ENCODE measurements at places on chromosomes 7 and 10.

GRCh38 chr7:32660936-32661335, 165.6 kb downstream of the AVL9 start:
- DNase-seq: no peak

DNA sequence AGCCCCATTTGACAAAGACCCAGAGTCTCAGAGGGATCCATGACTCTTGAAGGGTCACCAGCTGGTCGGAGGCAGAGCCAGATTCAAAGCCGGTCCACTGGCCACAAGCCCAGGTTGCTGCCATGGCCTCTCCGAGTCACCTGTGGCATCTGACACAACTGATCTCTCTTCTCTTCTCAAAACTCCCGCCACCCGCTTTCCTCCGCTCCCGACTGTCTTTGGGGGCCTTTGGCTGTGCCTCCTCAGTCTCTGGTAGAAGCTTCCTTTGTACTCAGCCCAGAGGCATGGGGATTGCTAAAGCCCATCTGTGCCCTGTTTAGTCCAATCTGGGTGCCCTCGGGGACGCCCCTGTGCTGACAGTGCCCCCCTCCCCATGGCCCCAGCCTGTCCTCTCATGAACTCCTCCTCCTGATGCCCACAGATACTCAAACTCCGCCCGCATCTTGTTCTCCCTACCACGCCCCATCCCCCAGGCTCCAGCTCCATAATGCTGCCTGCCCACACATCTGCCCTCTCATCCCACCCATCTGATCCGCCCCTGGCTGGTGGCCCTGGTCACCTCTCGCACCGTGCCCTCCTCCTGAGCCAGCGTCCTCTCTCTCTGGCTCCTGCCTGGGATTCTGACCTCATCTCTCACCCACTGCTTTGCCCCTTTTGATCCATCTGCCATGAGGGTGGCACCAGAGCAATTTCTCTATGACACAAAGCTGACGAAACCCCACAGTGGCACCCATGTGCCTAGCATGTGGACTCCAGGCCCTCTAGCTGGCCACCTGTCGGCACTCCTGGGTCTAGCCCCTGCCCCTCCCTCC, 150.6 kb downstream of the SLIT1 start:
- DNase-seq: no peak

DNA sequence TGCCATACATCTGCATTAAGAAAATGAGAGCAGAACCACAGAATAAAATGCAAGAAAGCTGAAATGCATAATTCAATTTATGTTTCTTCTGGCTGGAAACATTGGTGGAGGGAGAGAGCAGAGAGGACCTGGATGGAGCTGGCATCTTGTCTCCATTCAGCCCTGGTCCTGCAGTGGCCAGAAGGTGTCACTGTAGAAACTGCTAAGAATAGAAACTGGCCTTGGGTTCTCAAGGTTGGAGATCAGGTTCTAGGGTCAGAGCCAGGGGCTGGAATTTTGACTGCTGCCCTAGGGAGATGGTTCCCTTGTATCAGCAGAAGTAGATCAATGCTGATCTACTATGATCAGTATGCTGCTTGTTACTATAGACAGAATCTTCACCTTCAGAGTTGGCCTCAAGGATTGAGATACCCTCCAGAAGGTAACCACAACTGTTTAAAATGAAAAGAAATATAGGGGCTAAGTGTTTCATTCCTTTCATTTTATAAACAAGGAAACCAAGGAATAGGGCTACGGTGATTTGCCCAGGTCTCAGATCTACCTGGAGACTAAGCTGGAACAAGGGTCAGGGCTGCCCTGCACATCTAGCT, 13.1 kb downstream of the TAS2R41 start:
- DNase-seq: no peak

GRCh38 chr7:128103498-128104107, 72.4 kb upstream of the LRRC4 start:
- DNase-seq: no peak

DNA sequence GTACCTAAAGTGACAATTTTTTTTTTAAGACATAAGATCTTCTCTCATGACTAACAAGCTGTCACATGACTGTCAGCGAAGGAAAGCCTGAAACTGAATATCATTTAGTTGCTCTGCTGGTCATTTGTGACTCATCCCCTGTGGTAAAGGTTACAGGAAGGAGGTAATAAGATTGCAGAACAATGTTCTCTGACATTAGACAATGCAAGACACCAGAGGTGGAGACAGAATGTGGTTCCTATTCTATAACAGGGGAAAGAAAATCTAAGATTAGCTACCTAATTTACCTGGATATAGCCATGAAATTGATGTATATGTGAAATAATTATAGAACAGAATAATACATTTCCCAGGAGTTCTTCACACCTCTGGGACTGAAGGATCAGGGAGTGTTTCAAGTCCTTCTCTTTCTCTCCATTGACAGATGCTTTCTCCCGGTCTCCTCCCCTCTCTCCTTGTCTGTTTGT, 47.7 kb downstream of the LRGUK start:
- DNase-seq: peak; percentile 78

- DNase-seq: no peak
These were observed 151.3 kb upstream of the SP4 start for GRCh38 chr7:21276471-21277035.

- peak; percentile 68 for DNase-seq
These were observed 196.0 kb downstream of the RNLS start for GRCh38 chr10:88386821-88387773.

GRCh38 chr10:10551596-10552301, 465.9 kb upstream of the CELF2 start:
- DNase-seq: no peak

DNA sequence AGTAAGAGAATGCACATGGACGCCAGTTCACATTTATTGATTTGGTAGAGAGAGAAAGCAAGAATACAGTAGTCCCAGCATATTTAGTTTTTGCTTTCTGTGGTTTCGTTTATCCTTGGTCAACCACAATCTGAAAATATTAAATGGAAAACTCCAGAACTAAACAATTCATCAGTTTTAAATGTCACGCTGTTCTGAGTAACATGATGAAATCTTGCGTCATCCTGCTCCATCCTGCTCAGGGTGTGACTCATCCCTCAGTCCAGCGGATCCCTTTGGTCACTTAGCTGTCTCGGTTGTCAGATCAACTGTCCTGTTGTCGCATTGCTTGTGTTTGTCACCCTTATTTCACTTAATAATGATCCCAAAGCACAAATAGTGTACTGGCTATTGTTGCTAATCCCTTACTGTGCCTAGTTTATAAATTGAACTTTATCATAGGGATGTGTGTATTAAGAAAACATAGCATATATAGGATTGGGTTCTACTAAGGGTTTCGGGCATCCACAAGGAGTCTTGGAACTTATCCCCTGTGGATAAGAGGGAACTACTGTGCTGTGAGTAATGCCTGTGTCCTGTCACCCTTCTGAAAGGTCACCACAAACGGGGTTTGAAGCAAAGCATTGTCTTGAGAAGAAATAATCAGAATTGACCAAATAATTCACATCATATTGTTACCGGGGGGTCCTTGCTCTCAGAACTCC, 73.6 kb downstream of the OTUD1 start:
- DNase-seq: peak; percentile 60

DNA sequence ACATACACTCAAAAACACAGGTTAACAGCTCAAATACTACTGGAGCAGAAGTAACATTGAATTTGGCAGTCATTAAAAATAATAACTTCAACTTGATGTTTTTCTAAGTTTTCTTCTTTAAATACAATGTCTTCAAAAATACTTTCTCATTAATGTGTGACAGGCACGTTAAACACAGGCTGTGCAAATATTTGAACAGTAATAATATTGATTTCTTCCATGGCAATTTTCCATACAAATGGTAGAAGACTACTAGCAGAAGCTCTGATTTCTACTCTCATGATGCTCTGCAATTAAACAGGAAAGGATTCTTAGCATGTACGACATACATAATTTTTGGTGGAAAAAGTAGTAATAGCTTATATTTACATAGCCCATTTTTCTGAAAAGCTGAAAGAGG, 47.4 kb downstream of the NRP1 start:
- DNase-seq: no peak

All from fibroblast of skin of back (primary cell).